ENCODE measurements at places on chromosomes 3 and 15.

- peak; percentile 37 for ATAC-seq
Observed at GRCh38 chr3:124951511-124952281, 17.1 kb upstream of the MUC13 start.

DNA sequence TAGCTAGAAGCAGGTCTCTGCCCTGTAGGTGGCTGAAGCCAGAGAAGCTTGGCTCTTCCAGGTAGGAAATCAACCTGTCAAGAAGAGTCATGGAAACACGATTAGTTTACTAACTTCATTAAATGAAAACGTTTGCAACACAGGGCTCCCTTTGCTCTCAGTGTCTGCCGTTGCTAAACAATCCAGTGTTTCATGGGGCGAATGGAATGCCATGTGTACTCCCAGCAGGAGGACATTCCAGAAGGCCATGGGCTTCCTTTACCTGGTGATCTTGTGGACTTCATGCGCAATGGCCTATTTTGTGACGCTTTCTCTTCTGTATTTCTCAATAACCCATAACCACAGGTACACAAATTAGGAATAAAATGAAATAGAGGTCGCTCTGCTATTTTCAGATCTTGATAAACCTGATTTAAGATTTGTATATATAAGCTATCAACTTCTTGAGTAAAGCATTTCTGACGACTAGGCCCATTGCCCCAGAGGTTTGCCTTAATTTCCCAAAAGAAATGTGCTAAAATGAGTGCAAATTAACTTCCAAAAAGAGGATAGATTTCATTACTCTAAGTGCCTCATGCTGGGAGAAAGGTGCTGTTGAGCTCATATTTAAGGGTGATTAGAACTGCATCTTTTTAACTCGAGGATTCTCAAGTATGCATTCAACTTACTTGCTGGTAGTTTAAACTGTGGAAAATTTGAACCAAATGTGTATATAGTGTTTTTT lies 171.0 kb downstream of the EPHA3 start:
- no peak for ATAC-seq

DNA sequence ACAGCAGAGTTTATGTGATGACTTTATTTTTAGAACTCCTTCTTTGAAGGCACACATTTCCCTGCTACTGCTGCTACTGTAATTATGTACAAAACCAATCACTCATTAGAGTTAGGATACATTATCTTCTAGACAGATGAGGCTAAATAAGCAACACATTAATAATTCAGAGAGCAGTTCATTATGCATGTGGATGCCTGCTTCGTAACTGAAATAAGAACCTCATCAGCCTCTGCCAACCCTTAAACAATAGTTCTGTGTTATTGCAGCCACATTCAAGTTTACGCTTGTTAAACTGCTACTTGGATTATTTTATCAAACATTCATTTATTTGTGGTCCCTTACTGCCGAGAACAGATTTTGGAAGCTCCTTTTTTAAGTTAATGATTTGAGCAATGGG lies 52.5 kb upstream of the C15orf61 start:
- no peak for ATAC-seq

GRCh38 chr15:79933231-79933630 lies 36.4 kb upstream of the MTHFS start:
- ATAC-seq = no peak

GRCh38 chr3:178508443-178508825 lies 27.8 kb upstream of the KCNMB2 start:
- no peak for ATAC-seq

- no peak for ATAC-seq
Observed at GRCh38 chr3:160675566-160676124, 1.3 kb upstream of the ARL14 start.

DNA sequence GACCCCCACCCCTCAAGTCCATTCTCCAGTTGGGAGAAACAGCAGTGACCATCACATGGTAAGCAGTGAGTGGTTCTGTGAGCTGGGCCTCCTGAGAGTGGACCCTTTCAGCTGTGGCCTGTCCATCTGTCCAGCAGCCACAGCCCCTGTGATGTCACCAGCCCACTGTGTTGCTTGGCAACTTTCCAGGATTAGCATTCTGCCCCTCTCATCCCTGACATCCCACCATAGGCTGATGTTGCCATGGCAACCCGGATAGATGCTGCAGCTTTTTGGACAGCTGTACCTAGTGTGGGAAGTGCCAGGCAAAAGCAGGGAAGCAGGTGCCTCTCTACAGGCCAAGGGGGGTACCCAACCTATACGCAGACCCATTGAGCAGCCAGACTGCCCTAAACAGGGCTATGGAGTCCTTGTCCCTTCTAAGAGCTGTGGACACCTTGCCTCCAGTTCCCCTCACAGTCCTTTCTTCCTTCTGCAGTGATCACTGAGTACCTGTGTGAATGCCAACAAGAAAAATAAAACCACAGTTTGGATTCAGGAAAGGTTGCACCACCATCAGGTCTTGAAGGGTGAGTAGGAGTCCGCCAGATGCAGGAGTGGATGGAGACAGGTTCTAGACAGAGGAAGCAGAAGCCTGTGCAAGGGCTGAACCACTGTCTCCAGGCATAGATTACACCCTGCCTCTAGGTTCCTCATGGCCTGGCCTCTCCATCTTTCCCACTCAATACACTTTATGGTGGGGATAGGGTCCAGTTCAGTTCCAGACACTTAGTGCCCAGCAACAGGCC lies at the start of gene DNAH1:
DNAH1 (plus strand) TSS at position 343 of the 788 bp plus-strand sequence. CDS start 6,124 bp downstream, outside the sequence.
- no peak for ATAC-seq

DNA sequence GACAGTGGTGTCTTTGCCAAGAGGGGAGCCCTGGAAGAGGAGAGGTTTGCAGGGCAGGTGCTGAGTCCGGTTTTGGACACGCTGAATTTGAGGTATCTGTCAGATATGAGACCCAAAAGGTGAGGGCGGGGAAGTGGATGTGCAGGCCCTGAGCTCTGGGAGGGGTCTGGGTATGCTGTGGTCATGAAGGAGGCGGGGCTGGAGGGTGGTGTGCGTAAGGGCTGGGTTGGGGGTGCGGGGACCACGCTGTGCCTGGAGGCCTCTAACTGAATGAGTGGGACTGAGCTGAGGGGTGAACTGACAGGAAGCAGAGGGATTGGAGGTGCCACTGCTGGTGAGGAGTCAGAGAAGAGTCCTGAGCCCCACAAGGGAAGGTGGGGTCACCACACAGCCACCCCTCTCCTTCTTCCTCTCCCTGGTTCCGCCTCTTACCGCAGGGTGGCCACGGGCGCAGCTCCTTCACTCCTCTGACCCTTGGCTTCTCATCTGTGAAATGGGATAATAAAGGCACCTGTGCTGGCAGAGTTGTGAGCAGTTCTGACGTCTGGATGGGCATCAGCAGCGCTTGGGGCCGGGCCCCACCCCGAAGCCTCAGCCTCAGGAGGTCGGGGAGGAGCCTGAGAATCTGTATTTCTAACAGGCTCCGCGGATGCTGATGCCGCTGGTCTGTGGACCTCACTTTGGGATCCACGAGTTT lies 28.8 kb downstream of the PSTPIP1 start:
- no peak for ATAC-seq

DNA sequence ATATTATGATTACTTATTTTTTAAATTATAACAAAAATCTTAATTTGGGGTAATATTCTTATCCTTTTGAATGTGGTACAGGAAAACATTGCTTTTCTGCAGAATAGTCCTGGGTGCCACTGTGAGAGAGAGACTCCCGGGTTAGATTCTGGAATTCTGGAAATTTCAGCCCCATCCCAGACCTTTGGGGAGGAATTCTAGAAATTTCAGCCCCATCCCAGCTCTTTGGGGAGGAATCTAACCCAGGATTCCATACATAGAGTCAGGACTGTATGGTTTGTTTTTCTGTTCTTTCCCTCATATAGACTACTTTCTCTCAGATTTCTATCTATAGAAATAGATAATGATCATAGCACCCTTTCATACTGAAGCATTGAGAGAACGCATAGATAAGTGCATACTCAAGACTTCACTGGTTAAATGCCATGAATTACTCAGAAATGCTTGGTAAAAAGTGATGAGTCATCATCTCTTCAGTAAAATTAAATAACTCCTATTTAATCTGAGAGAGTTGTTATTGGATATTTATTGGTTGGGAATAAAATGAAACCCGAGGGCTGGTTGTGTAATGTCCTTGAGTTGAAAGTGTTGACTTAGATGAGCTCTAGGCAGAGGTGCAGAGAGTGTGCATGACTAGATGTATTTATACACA lies 8.3 kb downstream of the EIF2AK4 start:
- ATAC-seq = peak; percentile 75

DNA sequence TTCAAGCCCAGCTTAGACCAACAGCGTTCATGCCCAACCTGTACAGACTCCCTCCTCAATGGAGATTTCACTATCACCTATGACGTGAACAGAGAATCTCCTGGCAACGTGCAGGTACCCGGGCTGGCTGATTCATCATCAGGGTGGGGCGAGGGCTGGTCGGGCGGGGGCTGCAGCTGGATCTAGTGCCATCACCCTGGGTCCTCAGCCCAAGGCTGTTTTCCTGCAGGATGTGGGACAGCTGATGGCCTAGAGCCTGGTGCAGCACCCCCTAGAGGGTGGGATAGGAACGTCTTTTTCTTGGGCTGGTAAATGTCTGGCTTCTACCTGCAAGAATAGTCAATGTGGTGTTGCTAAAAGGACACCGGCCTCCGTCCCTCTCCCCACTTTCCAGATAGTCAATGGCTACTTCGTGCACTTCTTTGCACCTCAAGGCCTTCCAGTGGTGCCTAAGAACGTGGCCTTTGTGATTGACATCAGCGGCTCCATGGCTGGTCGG lies 4.4 kb downstream of the ITIH3 start:
- peak; percentile 57 for ATAC-seq

- ATAC-seq = peak; percentile 75
Observed at GRCh38 chr3:30688776-30689641, 82.6 kb downstream of the TGFBR2 start.

GRCh38 chr15:55403531-55403930 lies 4.6 kb downstream of the CCPG1 start:
- no peak for ATAC-seq

- no peak for ATAC-seq
Observed at GRCh38 chr3:16866571-16866970, 18.2 kb upstream of the PLCL2 start.

DNA sequence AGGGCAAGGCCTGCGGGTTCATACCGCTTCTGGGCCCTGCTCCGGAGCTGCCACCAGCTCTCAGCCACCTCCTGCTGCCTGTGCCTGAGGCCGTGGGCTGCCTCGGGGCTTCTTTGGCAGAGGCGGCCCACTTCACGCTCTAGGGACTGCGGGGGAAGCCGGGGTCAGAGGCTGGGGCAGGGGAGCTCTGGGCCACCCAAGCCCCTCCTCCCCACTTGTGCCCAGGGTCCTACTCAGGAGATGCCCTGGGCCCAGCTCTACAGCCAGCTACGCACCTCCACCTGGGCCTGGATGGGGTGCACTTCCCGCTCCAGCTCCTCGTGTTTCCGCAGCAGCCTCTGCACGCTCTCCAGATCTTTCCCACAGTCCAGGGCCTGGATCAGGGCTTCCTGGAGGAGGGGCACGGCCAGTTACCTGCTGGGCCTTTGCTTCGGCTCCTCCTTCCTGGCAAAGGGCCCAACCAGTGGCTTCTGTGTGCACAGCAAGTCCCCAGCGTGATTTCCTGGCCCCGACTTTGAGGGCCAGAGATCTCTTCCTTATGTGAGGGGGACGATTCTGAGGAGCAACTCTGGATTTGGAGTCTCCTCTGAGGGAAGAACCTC lies 24.0 kb downstream of the PLA2G4B start:
- ATAC-seq = no peak

DNA sequence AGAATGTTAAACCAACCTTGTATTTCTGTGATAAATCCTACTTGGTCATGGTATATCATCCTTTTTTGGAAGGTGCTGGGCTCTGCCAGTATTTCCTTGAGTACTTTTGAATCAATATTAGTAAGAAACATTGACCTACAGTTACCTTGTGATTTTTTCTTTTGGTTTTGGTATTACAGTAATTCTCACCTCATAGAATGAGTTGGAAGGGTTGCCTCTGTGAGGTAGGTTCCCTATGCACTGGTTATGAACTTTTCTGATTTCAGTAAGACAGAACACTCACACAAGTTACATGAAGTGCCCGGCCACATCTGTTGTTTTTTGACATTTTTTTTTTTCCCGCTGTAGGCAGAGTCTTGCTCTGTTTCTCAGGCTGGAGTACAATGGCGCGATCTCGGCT lies 20.0 kb downstream of the PCCB start:
- no peak for ATAC-seq

DNA sequence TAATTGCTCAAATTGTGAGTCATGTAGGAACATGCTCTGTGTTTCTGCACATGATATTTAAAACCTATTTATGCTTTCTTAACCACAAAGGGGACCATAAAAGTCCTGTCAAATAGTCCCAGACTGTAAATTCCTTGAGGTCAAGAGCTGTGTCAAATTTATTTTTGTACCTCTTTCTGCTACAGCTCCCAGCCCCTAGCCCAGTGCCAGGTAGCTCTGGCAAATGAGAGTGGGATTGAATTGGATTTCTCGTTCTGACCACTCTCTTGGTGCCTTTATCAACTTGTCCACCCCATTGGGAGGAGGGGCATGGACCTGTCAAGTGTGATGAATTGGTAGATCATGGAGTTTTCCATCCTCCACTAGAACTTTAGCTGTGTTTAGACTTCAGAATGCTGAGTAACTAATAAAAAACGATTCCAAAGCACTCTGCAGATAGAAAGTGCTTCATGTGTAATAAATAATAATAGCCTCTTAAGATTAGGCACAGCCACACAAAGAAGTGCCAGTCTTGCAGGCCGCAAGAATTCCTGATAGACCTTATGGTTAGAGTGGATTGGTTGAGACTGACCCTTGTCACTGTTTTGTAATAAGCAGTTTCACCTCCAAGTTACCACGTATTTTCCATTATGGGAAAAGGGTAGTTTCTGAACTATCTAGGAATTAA lies 120.4 kb downstream of the LPP start:
- peak; percentile 4 for ATAC-seq

GRCh38 chr3:60010781-60011180 lies 961.0 kb upstream of the CFAP20DC start:
- no peak for ATAC-seq

DNA sequence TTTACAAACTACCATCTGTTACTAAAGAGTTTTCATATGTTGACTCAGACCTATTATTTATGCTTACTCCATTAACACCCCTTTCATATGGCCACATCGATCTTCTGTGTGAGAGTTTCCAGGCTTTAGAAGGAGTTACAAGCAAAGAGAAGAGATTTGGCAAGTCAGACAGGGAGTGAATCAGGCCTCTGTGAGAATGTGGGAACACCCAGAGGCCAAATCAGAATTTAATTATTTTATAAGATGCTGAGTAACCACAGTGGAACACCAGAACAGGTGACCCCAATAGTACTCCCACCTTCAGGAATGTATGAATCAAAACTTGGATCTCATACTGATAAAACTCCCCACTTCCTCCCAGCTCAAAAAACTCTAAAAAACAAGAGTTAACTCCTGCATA lies 42.0 kb downstream of the IFT57 start:
- peak; percentile 54 for ATAC-seq

- peak; percentile 65 for ATAC-seq
Observed at GRCh38 chr15:73781038-73781925, 28.1 kb upstream of the INSYN1 start.
